Lower lobe of right lung (tissue), 2 donors: ENCODE measurements at places on chromosomes 5 and 9. TPM values are rescaled to one million over a fixed set of nuclear protein-coding genes. Genes with fewer than 3 reads are reported as not detected.

GRCh38 chr9:5783982-5784381 lies 48.9 kb downstream of the ERMP1 start:
- no peaks in the 10 kb centered on the region for H3K27me3 ChIP-seq
- peaks cover 41% of the 10 kb centered on the region for H3K36me3 ChIP-seq
- H3K4me3 ChIP-seq = no peak overlapping the region
- DNase-seq = no peak
- no peak overlapping the region for H3K27ac ChIP-seq

GRCh38 chr5:96144289-96144688 lies 182.6 kb upstream of the ELL2 start:
- no peaks in the 10 kb centered on the region for H3K4me1 ChIP-seq
- H3K27ac ChIP-seq = no peak overlapping the region
- DNase-seq = no peak
- no peaks in the 10 kb centered on the region for H3K27me3 ChIP-seq
- H3K4me3 ChIP-seq = no peak overlapping the region
- no peaks in the 10 kb centered on the region for H3K36me3 ChIP-seq

GRCh38 chr5:100970646-100971255 lies 67.7 kb upstream of the ST8SIA4 start:
- no peak overlapping the region for H3K27ac ChIP-seq
- H3K4me3 ChIP-seq = no peak overlapping the region
- H3K36me3 ChIP-seq = no peaks in the 10 kb centered on the region
- no peaks in the 10 kb centered on the region for H3K27me3 ChIP-seq
- no peaks in the 10 kb centered on the region for H3K4me1 ChIP-seq
- DNase-seq = no peak

GRCh38 chr9:119934497-119934896 lies 565.3 kb upstream of the BRINP1 start:
- DNase-seq = no peak
- H3K27ac ChIP-seq = no peak overlapping the region
- H3K4me1 ChIP-seq = no peaks in the 10 kb centered on the region
- H3K27me3 ChIP-seq = no peaks in the 10 kb centered on the region

The ANKRD34B gene
- total RNA-seq = 0.30 TPM
